ENCODE measurements at places on chromosomes 2 and 18.

DNA sequence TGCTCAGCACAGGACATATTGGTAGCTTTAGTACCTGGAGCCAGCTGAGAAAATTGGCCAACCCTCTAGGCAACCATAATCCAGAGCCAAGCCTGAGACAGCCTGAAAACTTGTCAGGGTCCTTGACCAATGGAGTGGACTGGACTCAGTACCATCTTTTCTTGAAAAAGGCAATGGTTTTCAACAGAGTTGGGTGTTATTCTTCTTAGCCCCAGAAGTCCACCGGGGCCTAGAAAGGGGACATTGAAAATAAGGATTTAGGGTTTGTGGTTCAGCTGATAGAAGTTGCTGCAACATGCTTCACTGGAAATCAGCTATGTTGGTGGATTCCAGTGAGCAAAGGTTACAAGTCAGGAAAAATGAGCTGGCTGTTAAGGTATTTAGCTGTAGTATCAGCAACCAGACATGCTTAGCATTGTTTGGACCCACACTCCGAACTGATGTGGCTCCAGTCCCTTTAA is 22.1 kb upstream of the CNOT11 start:
- DNase-seq, result no peak

GRCh38 chr2:98608962-98609604 is 694 bp downstream of the UNC50 start:
- peak; percentile 27 for DNase-seq

DNA sequence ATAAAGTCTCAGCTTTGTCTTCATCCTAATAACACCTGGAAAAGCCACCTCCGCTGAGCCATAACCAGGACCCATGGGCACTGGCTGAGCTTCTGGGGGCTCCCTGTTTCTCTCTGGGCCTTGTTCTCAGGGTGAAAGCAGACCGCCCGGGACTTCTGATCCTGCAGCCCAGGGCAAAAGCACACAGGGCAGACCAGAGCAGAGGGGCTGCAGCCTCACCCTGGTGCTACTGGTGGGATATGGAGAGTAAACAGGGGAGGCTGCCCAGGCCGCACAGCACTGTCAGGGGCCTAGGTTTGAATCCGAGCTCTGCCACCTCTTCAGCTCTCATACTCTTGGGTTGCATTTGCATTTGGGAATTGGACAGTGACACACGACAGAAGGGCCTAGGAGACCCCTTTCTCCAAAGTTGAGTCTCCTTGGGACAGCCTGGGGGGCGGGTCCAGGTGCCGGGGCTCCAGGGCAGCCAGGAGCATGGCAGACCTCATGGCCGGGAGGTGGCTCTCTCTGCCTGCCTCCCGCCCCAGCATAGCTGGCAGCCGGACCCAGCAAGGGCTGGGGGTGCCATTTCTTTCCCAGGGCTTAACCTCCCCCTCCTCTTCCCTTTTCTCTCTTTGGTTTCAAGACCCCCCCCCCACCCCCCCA is 164.9 kb downstream of the INHBB start:
- DNase-seq, result no peak

DNA sequence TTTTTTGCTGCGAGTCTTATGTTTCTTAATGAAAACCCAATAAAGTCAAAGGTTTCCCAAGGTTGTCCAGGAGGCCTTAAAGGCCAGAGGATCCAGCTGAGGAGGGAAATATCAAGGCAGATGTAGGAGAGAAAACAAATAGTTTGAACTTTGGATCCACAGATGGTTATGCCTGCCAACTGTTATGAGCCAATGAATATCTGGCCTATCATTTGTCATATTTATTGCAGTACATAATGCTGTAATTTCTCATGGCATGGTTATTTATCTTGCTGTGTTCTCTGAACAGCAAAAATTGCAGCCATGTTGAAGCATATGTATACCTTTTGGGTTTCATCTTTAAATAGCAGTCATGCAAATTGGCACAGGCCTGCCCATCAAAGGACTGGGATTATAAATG is 38.2 kb upstream of the CAVIN2 start:
- DNase-seq, result no peak

DNA sequence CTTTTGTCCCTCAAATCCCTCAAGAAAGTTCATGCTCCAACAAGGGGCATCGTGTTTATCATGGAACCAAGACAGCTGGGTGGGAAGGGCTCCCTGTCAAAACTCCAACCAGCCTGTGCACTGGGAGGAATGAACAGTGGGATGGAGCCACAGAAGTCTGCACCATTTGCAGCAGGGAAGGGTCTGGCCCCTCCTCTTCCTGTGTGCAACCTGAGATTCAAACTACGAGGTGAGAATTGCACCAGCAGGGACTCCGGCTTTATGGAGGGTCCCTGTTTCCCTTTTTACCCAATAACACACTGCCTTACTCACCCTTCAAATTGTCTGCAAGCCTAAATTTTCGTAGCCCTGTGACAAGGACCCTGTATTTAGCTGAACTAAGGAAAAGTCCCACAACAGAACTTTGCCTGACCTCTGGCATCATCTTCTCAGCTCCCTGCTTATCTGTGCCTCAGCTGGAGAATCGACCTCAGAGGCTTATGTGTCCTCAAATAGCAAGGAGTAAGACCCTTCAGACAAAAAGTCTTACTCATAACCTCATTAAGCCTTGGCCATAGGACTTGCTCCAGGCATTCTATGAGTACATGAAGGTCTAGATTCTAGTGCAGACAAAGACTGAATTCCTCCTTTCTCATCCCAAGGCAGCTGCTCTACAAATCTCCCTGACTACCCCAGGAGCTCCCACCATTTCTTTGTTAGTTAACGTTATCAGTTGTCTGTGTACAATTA is 178.3 kb upstream of the SERPINE2 start:
- DNase-seq, result no peak

DNA sequence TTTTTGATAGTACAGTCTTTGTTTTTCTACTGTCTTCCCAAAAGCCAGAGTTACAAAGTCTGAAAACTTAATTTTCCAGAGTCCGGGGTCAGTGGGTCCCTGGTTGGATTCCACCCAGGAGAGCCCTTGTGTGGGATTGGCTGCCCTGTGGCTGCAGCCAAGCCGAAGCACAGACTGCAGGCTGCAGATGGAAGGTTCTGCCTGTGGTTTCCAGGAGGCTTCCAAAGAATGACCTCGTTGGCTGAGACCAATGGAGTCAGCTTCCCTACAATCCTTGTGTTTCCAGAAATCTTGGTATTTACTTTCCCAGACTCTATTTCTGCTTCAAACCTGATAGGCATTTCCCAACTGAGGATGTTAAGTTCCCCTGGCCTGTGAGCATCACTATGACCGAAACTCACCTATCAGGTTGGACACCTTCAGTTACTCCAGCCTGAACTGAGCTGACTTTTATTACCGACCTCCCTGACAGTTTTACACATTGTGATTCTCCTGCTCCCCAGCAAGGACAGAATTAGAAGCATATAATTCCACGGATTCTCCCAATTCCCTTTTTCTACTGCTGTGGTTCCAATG is 117.5 kb upstream of the CCDC68 start:
- DNase-seq, result no peak

- DNase-seq, result peak; percentile 51
Measured at GRCh38 chr2:64263315-64263714, 119.1 kb upstream of the PELI1 start.

GRCh38 chr2:226185616-226186211 is 613.9 kb downstream of the IRS1 start:
- DNase-seq, result no peak

- DNase-seq, result no peak
Measured at GRCh38 chr2:239760596-239760995, 264.5 kb downstream of the NDUFA10 start.

- no peak for DNase-seq
Measured at GRCh38 chr2:46269001-46269400, 28.2 kb upstream of the EPAS1 start.

GRCh38 chr2:219274361-219274921 is 4.7 kb upstream of the DNAJB2 start:
- DNase-seq, result no peak

DNA sequence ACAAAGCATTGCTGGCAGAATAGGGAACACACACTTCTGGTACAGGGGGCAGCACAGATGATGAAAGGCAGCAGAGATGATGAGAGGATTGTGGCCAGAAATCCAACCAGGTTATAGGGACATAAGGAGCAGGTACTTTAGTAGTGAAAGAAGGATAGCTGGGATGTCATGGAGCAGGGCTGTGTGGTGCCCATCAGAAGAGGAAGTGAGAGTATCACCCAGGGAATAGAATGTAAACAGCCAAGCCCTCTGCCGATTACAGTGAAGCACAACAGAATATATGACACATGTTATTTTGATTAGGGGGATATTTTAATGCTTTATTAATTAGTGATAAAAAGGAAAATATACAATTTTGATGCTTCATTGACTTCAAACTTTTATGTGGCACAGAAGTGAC is 883.4 kb upstream of the CDH2 start:
- no peak for DNase-seq

GRCh38 chr2:154425994-154426393 is 272.5 kb upstream of the KCNJ3 start:
- no peak for DNase-seq

DNA sequence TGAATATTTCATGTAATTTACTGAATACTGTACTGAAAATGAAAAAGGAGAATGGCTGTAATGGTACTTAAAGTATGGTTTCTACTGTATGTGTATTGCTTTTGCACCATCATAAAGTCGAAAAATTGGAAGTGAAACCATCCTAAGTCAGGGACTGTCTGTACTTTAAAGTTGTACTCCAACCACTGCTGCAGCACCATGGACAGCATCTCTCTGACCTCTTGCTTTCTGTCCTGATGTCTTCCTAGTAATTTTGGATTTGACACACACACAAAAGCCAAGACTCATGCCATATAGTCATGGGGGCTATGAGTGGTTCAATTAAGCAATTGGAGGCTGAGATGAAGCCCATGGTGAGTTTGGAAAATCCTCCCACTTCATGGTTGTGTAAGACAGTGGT is 256.3 kb upstream of the PKDCC start:
- peak; percentile 64 for DNase-seq

- DNase-seq, result peak; percentile 20
Measured at GRCh38 chr18:32919799-32920198, 147.0 kb upstream of the KLHL14 start.

GRCh38 chr2:101147971-101148370 is 3.2 kb downstream of the TBC1D8 start:
- no peak for DNase-seq

GRCh38 chr2:176166272-176166671 is 9.2 kb downstream of the HOXD3 start:
- DNase-seq, result no peak

GRCh38 chr2:63755216-63755615 is 86.5 kb upstream of the UGP2 start:
- DNase-seq, result peak; percentile 20

- peak; percentile 76 for DNase-seq
Measured at GRCh38 chr2:12050396-12050795, 304.0 kb downstream of the LPIN1 start.

DNA sequence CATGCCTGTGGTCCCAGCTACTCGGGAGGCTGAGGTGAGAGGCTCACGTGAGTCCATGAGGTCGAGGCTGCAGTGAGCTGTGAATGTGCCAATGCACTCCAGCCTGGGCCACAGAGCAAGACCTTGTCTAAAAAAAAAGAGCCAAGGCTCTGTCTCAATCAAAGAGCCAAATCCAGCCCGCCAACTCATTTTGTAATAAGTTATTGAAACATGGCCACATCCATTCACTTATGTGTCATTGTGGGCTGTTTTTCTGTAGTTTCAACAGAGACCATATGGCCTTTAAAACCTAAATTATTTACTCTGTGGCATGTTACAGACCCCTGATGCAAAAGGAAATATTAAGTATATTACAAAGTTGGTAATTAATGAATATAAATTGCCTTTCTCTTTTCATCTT is 60.8 kb downstream of the GPR39 start:
- DNase-seq, result no peak

- DNase-seq, result no peak
Measured at GRCh38 chr2:88885275-88885674, 193.8 kb downstream of the RPIA start.

DNA sequence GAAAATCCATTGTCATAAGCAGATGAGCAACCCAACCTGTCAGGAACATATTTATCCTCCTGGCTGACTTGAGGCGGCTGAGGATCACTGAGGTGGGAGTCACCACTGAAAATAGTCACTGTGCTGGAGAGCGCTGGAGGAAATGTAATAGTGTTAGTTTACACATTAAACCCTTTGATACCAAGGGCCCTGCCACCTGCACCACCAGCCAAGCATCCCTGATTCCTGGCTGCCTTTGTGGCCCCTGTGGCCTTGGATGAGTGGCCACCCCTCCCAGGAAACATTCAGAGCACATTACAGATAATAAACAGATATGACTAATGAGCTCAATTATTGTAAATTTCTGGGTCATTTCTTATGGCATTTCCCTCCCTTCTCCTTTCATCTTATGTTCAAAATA is 105.9 kb downstream of the LYPD1 start:
- DNase-seq, result no peak

GRCh38 chr18:25097057-25097456 is 254.9 kb downstream of the ZNF521 start:
- no peak for DNase-seq

DNA sequence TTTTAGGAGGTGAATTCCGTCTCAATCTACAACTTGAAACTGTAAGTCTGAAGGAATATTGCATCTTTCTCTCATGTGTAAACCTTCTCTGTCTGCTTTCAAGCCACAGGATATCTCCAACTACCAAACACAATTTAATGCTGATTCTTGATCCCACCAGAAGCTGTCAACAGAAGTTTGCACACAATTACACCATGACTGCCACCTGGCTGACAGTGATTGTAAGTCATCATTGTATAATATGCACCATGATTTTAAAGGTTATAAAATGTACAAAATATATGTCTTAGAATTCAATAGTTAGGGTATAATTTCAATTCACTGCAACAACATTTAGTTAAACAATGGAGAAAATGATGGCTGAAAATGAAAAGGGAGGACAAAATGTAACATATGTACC is 18.4 kb downstream of the PREPL start:
- DNase-seq, result peak; percentile 29

GRCh38 chr2:182898718-182899117 is 32.3 kb upstream of the FRZB start:
- DNase-seq, result no peak

DNA sequence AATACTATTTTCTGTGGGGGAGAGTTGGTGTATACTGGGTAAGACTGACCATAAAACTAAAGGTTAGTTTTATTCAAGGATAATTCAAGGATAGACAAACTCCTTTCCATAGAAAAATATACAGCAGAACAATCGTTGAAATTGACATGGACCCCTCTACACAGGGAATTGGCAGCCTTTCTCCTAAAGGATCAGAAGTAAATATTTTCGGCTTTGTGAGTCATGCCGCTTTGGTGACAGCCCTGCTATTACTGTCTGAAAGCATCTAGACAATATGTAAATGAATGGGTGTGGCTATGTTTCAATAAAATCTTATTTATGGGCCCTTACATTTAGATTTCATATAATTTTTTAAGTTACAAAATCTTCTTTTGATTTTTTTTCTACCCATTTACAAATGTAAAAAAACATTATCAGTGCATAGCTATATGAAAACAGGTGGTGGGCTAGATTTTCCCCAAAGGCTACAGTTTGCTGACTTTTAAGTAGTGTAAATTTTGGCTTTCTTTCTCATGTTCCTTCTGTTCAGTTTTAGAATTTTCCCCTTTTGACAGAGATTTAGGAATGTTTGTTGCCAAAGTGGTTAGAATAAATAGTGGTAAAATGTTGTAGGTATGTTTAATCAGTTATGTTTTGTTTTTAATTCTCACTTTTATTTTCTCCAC is 270.6 kb downstream of the DCC start:
- DNase-seq, result no peak

GRCh38 chr18:8050616-8051329 is 483.7 kb downstream of the PTPRM start:
- no peak for DNase-seq

- no peak for DNase-seq
Measured at GRCh38 chr2:241141214-241141770, 8.0 kb downstream of the PASK start.

- no peak for DNase-seq
Measured at GRCh38 chr2:237217995-237218616, 132.4 kb downstream of the COPS8 start.

Measured in suppressor macrophage treated with lipopolysaccharide for 1 hour (primary cell).